ENCODE measurements at places on chromosomes 7 and 10. TPM values are rescaled to one million over a fixed set of nuclear protein-coding genes. Genes with fewer than 3 reads are reported as not detected.

GRCh38 chr7:95501261-95501832 is 15.6 kb downstream of the ASB4 start:
- no peaks in the 10 kb centered on the region for H3K27me3 ChIP-seq
- no peak overlapping the region for H3K4me3 ChIP-seq
- H3K27ac ChIP-seq, result no peak overlapping the region
- no peaks in the 10 kb centered on the region for H3K36me3 ChIP-seq
- no peaks in the 10 kb centered on the region for H3K4me1 ChIP-seq

GRCh38 chr7:96330193-96330592 is 8.3 kb upstream of the SLC25A13 start:
- H3K4me1 ChIP-seq, result no peaks in the 10 kb centered on the region
- no peak overlapping the region for H3K4me3 ChIP-seq
- H3K27me3 ChIP-seq, result no peaks in the 10 kb centered on the region
- no peak for DNase-seq
- H3K36me3 ChIP-seq, result no peaks in the 10 kb centered on the region

- H3K4me3 ChIP-seq, result no peak overlapping the region
- H3K4me1 ChIP-seq, result no peaks in the 10 kb centered on the region
- no peak overlapping the region for H3K27ac ChIP-seq
- no peaks in the 10 kb centered on the region for H3K27me3 ChIP-seq
- H3K36me3 ChIP-seq, result no peaks in the 10 kb centered on the region
- no peak for DNase-seq
Observed at GRCh38 chr7:87380905-87381304, 35.4 kb downstream of the CROT start.

- H3K27ac ChIP-seq, result no peak overlapping the region
- no peak for DNase-seq
- H3K36me3 ChIP-seq, result no peaks in the 10 kb centered on the region
- H3K27me3 ChIP-seq, result no peaks in the 10 kb centered on the region
- H3K4me1 ChIP-seq, result peaks cover 5% of the 10 kb centered on the region
- no peak overlapping the region for H3K4me3 ChIP-seq
Observed at GRCh38 chr10:91698258-91698657, 65.4 kb upstream of the PPP1R3C start.

DNA sequence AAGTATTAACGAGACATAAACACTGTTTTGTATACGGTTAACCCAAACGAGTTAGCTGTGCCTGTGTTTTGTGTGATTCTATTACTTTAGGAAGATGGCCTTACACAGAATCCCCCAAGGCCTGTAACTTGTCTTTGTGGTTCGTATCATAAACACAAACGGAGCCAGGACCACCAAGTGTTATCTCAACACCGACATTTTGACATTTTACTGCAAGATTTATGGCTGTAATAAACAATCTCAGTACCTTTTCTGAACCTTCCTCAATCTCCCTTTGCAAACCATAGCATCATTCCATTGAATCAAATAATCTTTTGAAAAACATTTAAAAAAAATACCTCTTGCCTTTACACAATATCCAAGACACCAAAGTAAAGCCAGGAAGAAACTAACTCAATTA is 2.4 kb upstream of the HOXA4 start:
- H3K27ac ChIP-seq, result no peak overlapping the region
- H3K36me3 ChIP-seq, result no peaks in the 10 kb centered on the region
- H3K27me3 ChIP-seq, result no peaks in the 10 kb centered on the region
- DNase-seq, result no peak

- no peak overlapping the region for H3K27ac ChIP-seq
- no peaks in the 10 kb centered on the region for H3K27me3 ChIP-seq
- H3K4me1 ChIP-seq, result no peaks in the 10 kb centered on the region
- DNase-seq, result no peak
Observed at GRCh38 chr10:120016906-120017305, 124.4 kb downstream of the SEC23IP start.

- H3K4me1 ChIP-seq, result no peaks in the 10 kb centered on the region
- no peak overlapping the region for H3K27ac ChIP-seq
- H3K4me3 ChIP-seq, result no peak overlapping the region
- no peak for DNase-seq
- no peaks in the 10 kb centered on the region for H3K27me3 ChIP-seq
Observed at GRCh38 chr10:129892548-129893052, 71.5 kb downstream of the EBF3 start.

DNA sequence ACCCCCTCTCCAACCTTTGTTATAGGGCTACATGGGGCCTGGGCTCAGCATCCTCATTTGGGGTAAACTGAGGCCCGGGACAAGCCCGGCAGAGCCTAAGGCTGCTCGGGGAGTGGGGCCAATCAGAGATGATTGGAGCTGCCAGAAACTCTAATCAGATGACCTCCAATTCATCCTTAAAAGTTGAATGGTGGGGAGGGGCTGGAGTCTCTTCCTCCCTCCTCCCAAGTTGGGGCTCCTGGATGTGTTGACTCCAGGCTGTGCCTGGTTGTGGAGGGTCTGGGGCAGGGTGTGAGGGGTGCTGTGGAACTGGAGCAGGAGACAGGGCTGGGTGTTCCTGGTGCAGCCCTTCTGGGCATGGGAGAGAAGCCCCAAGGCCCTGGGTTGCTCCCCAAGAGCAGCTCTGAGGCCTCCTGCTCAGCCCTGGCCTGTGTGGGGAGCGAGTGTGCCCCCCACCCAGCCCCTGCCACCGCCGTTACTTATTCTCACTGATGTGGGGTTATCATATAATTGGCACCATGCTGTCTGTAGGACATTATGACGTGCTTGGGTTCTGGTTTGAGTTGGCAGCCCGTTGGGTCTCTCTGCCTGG is 2.2 kb downstream of the BHLHA15 start:
- no peak overlapping the region for H3K27ac ChIP-seq
- no peaks in the 10 kb centered on the region for H3K27me3 ChIP-seq
- H3K4me3 ChIP-seq, result no peak overlapping the region
- H3K36me3 ChIP-seq, result peaks cover 3% of the 10 kb centered on the region
- H3K4me1 ChIP-seq, result no peaks in the 10 kb centered on the region

- H3K4me3 ChIP-seq, result no peak overlapping the region
- no peak overlapping the region for H3K27ac ChIP-seq
- H3K36me3 ChIP-seq, result no peaks in the 10 kb centered on the region
- DNase-seq, result no peak
Observed at GRCh38 chr7:40887099-40887498, 752.3 kb downstream of the SUGCT start.

- no peaks in the 10 kb centered on the region for H3K4me1 ChIP-seq
- no peak overlapping the region for H3K27ac ChIP-seq
- H3K27me3 ChIP-seq, result no peaks in the 10 kb centered on the region
Observed at GRCh38 chr7:110779339-110779738, 311.6 kb upstream of the LRRN3 start.

GRCh38 chr7:30752979-30753378 is 1.0 kb downstream of the INMT start:
- H3K4me3 ChIP-seq, result peak overlapping the region; percentile 35
- H3K27ac ChIP-seq, result peak overlapping the region; percentile 63
- no peaks in the 10 kb centered on the region for H3K27me3 ChIP-seq
- H3K36me3 ChIP-seq, result peaks cover 2% of the 10 kb centered on the region

- no peak overlapping the region for H3K27ac ChIP-seq
- no peak overlapping the region for H3K4me3 ChIP-seq
- no peaks in the 10 kb centered on the region for H3K36me3 ChIP-seq
Observed at GRCh38 chr7:119197877-119198527, 973.5 kb downstream of the ANKRD7 start.

- H3K27ac ChIP-seq, result no peak overlapping the region
- H3K36me3 ChIP-seq, result peaks cover 3% of the 10 kb centered on the region
- H3K4me1 ChIP-seq, result no peaks in the 10 kb centered on the region
- no peak for DNase-seq
- H3K4me3 ChIP-seq, result no peak overlapping the region
Observed at GRCh38 chr7:140126435-140127034, 50.2 kb downstream of the KDM7A start.

GRCh38 chr7:30351724-30352123 is 67.3 kb downstream of the ZNRF2 start:
- DNase-seq, result no peak
- H3K27me3 ChIP-seq, result no peaks in the 10 kb centered on the region
- no peaks in the 10 kb centered on the region for H3K36me3 ChIP-seq
- no peak overlapping the region for H3K27ac ChIP-seq

- no peaks in the 10 kb centered on the region for H3K36me3 ChIP-seq
- no peak overlapping the region for H3K27ac ChIP-seq
- no peak for DNase-seq
- no peak overlapping the region for H3K4me3 ChIP-seq
- H3K4me1 ChIP-seq, result no peaks in the 10 kb centered on the region
Observed at GRCh38 chr10:64503429-64503828, 982.2 kb downstream of the REEP3 start.

GRCh38 chr7:106216923-106217542 is 67.8 kb downstream of the NAMPT start:
- H3K4me3 ChIP-seq, result no peak overlapping the region
- peak; percentile 82 for DNase-seq
- peak overlapping the region; percentile 3 for H3K27ac ChIP-seq
- H3K36me3 ChIP-seq, result no peaks in the 10 kb centered on the region
- no peaks in the 10 kb centered on the region for H3K4me1 ChIP-seq

GRCh38 chr7:37096341-37096740 is 352.3 kb downstream of the ELMO1 start:
- H3K4me1 ChIP-seq, result no peaks in the 10 kb centered on the region
- H3K27ac ChIP-seq, result no peak overlapping the region

GRCh38 chr7:82534684-82535083 is 91.1 kb upstream of the CACNA2D1 start:
- H3K4me1 ChIP-seq, result no peaks in the 10 kb centered on the region
- H3K36me3 ChIP-seq, result no peaks in the 10 kb centered on the region
- no peak for DNase-seq
- no peak overlapping the region for H3K4me3 ChIP-seq
- no peaks in the 10 kb centered on the region for H3K27me3 ChIP-seq

GRCh38 chr7:2000153-2000687 is 232.5 kb downstream of the MAD1L1 start:
- no peaks in the 10 kb centered on the region for H3K27me3 ChIP-seq

- H3K27ac ChIP-seq, result no peak overlapping the region
- H3K4me1 ChIP-seq, result no peaks in the 10 kb centered on the region
- no peak overlapping the region for H3K4me3 ChIP-seq
- H3K27me3 ChIP-seq, result no peaks in the 10 kb centered on the region
- no peaks in the 10 kb centered on the region for H3K36me3 ChIP-seq
Observed at GRCh38 chr7:30331338-30331737, 46.9 kb downstream of the ZNRF2 start.

DNA sequence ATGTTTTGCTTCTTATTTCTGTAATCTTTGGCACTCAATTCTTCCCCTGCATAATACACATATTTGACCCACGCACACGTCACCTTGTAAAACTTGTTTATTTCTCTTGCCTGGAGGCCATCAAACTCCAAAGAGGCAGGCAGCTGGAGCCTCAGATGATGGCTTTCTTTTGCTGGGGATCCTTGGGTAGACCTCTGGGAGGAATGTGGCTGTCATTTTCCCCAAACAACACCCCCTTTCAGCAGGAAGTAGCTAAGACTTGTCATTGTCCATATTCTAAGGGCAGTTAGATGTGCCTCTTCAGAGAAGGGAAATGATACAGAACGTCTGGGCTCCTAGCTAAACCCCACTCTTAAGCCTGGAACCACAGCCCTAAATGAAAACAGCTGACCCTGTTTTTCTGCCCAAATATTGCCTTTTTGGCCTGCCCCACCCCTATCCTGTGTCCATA is 111.3 kb downstream of the ITGB8 start:
- H3K4me3 ChIP-seq, result no peak overlapping the region
- H3K27ac ChIP-seq, result no peak overlapping the region
- no peaks in the 10 kb centered on the region for H3K27me3 ChIP-seq
- no peaks in the 10 kb centered on the region for H3K4me1 ChIP-seq

DNA sequence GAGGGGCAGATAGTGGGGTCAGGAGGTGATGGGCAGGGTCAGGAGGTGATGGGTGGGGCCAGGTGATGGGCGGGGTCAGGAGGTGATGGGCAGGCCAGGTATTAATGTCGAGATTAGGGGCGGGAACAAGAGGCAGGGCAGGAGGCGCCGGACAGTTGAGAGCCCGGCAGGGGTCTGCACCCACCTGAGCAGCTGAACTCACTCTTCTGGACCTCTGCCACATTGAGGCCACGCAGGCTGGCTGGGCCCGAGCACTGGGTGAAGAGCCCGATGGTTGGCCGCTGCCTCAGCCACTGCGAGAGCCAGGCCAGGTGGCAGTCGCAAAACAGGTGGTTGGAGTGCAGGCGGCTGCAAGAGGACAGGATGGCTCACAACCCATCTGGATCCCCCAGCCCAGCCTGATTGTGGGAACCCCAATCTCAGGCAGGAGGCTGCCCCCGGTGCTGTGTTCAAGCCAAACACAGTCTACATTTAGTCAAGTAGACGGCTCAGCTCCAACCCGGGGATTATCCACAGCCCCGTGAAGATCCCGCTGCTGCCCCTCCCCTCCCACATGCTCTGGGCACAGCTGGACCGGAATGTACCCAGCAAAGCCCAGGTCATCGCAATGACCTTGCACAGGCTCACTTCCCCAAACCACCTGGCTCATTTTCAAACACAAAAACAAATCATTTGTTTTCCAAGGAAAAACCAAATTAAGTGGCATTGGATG is 122.3 kb downstream of the SLIT1 start:
- H3K27ac ChIP-seq, result no peak overlapping the region
- H3K27me3 ChIP-seq, result no peaks in the 10 kb centered on the region
- H3K4me1 ChIP-seq, result no peaks in the 10 kb centered on the region
- H3K4me3 ChIP-seq, result no peak overlapping the region
- no peak for DNase-seq

- no peaks in the 10 kb centered on the region for H3K36me3 ChIP-seq
- no peak overlapping the region for H3K4me3 ChIP-seq
- no peaks in the 10 kb centered on the region for H3K27me3 ChIP-seq
- no peak for DNase-seq
Observed at GRCh38 chr7:74683799-74684198, 26.3 kb downstream of the GTF2I start.

The SHTN1 gene
- 26.1 TPM for total RNA-seq

The RBP4 gene
- 9.4 TPM for total RNA-seq

The C10orf95 gene
- not detected for total RNA-seq

The JAKMIP3 gene
- 0.23 TPM for total RNA-seq

The MPP7 gene
- total RNA-seq, result 95.3 TPM

The RARRES2 gene
- total RNA-seq, result 121 TPM

The OGDHL gene
- not detected for total RNA-seq

The HMX2 gene
- total RNA-seq, result not detected

The CPVL gene
- total RNA-seq, result 20.6 TPM

The HHEX gene
- total RNA-seq, result 11.5 TPM

The CTTNBP2 gene
- 15.9 TPM for total RNA-seq

The NPY4R2 gene
- not detected for total RNA-seq

The GTPBP10 gene
- 24.6 TPM for total RNA-seq

The MYO1G gene
- total RNA-seq, result 21.3 TPM

All from aorta (tissue), 5 donors.